ENCODE measurements at places on chromosomes 5 and 9.

GRCh38 chr9:137907776-137908175 is 30.2 kb downstream of the CACNA1B start:
- no peak for DNase-seq

- no peak for DNase-seq
Measured at GRCh38 chr9:86318187-86318586, 35.8 kb upstream of the ISCA1 start.

DNA sequence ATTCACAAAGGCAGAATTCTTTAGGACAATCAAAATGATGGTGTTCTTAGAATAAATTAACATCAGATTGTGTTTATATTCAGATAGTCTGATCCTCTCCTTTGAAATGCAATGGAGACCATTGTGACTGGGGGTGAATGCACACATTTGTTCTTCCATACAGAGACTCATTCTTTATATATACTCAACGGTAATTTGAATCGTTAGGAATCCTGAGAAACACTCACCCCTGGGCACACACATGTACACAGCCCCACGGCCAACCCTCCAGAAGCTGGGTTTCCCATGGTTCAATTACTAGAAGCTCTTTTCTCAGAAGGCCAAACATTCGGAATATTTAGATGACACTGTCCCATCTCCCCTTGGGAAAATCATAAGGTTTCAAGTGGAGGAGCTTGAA is 57.5 kb upstream of the EPB41L4B start:
- no peak for DNase-seq

- DNase-seq: no peak
Measured at GRCh38 chr5:28483327-28484025, 1445.1 kb upstream of the CDH9 start.

DNA sequence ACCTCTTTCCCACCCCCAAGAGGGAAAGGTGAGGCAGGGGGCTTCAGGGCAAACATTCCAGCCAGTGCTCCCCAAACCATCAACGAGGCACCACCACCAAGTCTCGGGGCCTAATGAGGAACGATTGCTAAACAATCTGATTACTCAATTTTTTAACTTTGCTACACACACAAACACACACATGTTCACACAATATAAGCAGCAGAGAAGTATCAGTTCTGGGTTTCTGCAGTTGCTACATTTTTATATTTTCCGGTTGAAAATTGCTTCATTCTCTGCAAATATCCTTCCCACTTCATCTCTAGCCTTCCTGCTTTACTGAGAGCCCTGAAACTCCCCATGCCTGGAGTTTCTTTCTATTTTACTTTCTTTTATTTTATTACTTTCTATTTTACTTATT is 60.2 kb downstream of the FEM1C start:
- no peak for DNase-seq

- no peak for DNase-seq
Measured at GRCh38 chr9:120385606-120386389, 194.2 kb downstream of the CDK5RAP2 start.

DNA sequence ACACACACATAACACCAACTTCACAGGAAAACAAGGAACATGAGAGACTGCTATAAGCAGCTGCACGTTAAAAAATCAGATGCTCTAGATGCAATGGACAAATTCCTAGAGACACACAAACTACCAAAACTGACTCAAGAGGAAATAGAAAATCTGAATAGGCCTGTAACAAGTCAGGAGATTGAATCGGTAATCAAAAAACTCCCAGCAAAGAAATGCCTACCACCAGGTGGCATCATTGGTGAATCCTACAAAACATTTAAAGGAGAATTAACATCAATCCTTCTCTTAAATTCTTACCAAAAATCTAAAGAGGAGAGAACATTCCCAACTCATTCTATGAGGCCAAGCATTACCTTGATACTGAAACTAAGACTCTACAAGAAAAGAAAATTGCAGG is 54.9 kb downstream of the NDST1 start:
- DNase-seq: peak; percentile 45

GRCh38 chr9:122276096-122276495 is 11.4 kb downstream of the MRRF start:
- DNase-seq: no peak

- no peak for DNase-seq
Measured at GRCh38 chr9:114071197-114071795, 6.8 kb downstream of the AMBP start.

DNA sequence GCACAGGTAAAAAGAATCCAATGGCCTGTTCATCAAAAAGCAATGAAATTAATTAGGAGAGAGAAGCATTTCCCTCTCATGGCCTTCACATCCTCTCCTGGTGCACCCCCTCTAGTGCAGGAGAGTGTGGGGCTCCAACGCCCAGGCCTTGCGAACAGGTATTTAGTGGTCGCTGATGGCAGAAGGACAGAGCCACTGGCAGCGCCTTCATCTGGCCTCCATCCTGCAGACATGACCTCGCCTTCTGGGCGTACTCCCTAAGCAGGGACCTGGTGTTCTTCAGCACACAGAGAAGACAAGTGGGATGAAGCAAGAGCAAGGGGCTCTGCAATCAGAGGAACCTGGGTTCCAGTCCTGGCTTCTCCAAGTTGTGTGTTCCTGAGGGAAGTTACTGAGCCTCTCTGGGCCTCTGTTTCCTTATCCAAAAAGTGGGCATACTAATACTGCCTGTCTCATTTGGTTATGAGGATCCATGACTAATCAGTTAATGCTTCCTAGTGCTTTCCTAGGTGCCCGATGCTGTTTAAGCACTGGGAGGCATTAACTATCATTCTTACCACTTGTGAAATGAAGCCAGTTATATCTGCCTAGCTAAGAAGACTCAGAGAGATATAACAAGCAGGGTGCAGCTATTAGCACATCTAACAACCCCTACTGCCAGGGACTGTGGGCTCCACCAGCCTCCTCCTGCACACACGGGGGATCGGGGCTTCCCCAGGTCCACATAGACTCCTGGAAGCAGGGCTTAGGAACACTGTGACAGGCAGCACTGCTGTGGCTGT is 77.3 kb downstream of the SEMA4D start:
- no peak for DNase-seq

- DNase-seq: no peak
Measured at GRCh38 chr9:36035006-36035405, 1.7 kb upstream of the RECK start.

GRCh38 chr5:45279109-45279508 is 417.1 kb downstream of the HCN1 start:
- DNase-seq: no peak

Data from activated CD4-positive, alpha-beta T cell treated with anti-CD3 and anti-CD28 coated beads, Interleukin-2, amount 10 ng/mL, durations not matched to agents 7 days and 5 days (primary cell).